Right ventricle myocardium inferior (tissue), 1 donor: ENCODE measurements at places on chromosomes 11 and 22. TPM values are rescaled to one million over a fixed set of nuclear protein-coding genes. Genes with fewer than 3 reads are reported as not detected.

LRFN4 gene
- 24.7 TPM for total RNA-seq

OR10A2 gene
- not detected for total RNA-seq

MS4A6E gene
- total RNA-seq: not detected

MRGPRX4 gene
- total RNA-seq: not detected

HOATZ gene
- not detected for total RNA-seq

HEPN1 gene
- total RNA-seq: not detected

CARNS1 gene
- 14.1 TPM for total RNA-seq

FGF19 gene
- total RNA-seq: not detected

PPP6R3 gene
- total RNA-seq: 83.5 TPM

IL10RA gene
- 7.2 TPM for total RNA-seq

ZNF280B gene
- total RNA-seq: 0.49 TPM

GRCh38 chr11:78607696-78608095, 33.0 kb upstream of the NARS2 start:
- no peak for DNase-seq

- DNase-seq: no peak
These were observed 175.7 kb upstream of the CARD18 start for GRCh38 chr11:105315287-105315686.

- no peak for DNase-seq
These were observed 3.3 kb downstream of the BDNF start for GRCh38 chr11:27696961-27697360.

GRCh38 chr11:107151158-107151557, 132.9 kb upstream of the GUCY1A2 start:
- DNase-seq: no peak

DNA sequence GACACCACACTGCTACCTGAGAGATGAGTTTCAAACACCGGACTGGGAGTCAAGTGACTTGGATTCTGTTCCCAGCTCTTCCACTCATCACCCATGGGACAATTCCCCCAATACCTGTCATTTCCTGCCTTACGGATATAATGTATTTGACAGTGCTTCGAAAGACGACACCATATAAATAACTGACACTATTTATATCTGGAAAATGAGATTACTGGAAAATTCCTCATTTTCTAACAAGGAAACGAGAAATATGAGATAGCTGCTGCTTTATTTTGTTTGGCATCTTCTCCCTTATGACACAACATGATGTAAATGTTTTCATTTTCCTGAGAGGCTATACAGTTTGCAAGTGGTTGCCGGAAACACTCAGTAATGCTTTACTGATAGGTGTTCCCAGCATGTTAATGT, 8.6 kb downstream of the HSCB start:
- DNase-seq: no peak

GRCh38 chr11:3357994-3358676, 20.8 kb downstream of the ZNF195 start:
- no peak for DNase-seq

- no peak for DNase-seq
These were observed 77.4 kb downstream of the TRIM29 start for GRCh38 chr11:120060512-120060911.

GRCh38 chr11:13434247-13435205, 28.5 kb downstream of the BTBD10 start:
- DNase-seq: no peak

- DNase-seq: no peak
These were observed 21.7 kb downstream of the GRAMD4 start for GRCh38 chr22:46641811-46642266.

DNA sequence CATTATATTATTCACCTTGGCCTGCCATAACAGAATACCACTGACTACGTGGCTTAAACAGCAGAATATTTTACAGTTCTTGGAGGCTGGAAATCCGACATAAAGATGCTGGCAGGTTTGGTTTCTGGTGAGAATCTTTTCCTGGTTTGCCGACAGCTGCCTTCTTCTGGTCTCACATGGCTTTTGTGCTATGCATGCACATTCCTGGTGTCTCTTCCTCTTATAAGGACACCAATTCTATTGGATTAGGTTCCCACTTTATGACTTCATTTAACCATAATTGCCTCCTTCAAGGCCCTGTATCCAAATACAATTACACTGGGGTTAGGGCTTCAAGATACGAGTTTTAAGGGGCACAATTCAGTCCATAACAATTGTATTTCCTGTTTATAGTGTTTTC, 17.1 kb downstream of the RNF214 start:
- no peak for DNase-seq

DNA sequence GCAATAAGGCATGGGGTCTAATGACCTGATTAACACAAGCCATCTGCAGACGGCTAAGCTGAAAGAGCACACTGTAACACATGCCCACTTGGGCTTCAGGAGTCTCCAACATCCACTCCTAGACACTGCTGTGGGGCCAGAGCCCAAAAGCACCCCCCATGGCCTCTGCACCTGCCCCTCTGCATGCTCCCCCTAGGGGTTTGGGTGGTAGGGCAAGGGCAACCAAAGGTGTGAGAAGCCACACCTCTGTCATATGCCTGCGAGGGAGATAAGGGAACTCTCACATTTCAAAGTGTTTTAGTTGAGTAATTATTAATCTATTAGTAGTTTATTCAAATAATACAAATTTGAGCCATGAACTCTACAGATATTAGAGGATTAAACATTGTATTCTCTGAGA, 30.8 kb downstream of the CTSC start:
- DNase-seq: no peak

DNA sequence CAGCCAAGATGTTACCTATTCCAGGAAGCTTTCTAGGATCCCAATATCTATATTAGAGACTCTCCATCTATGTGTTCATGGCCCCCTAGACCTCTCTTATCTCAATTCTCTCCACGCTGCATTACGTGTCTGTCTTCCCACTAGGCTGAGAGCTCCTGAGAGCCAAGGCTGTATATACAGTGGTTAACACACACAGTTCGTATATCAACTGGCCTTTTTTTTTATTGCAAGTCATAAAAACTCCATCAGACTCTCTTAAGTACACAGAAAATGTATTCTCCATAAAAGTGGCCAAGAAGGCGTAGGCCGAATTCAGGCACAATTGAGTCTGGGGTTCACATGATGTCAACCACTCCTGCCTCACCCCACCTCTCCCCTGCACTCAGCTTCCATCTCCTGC, 115.9 kb downstream of the TRIM29 start:
- no peak for DNase-seq

GRCh38 chr11:64355078-64355940, 3.7 kb upstream of the RPS6KA4 start:
- DNase-seq: peak; percentile 89

DNA sequence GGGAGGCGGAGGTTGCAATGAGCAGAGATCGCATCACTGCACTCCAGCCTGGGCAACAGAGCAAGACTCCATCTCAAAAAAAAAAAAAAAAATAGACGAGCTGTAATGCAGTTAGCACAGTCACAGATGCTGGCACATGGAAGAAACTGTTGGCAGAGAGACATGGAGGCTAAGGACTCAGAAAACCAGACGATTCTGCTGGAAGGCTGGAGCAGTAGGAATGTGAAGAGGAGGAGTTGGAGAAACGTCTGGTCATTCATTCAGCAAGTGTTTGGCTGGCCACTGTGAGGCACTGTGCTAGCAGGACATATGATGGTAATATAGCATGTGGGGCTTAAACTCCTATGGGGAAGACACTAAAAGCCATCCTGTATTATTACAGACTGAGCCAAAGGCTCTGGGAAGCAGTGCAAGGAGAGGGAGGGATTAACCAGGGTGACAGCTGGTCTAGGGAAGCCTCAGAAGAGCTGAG, 5.0 kb downstream of the UQCR10 start:
- no peak for DNase-seq

- DNase-seq: no peak
These were observed 56.9 kb upstream of the ARFGAP3 start for GRCh38 chr22:42913874-42914510.

- DNase-seq: peak; percentile 73
These were observed 679 bp upstream of the SSH3 start for GRCh38 chr11:67302571-67303131.

DNA sequence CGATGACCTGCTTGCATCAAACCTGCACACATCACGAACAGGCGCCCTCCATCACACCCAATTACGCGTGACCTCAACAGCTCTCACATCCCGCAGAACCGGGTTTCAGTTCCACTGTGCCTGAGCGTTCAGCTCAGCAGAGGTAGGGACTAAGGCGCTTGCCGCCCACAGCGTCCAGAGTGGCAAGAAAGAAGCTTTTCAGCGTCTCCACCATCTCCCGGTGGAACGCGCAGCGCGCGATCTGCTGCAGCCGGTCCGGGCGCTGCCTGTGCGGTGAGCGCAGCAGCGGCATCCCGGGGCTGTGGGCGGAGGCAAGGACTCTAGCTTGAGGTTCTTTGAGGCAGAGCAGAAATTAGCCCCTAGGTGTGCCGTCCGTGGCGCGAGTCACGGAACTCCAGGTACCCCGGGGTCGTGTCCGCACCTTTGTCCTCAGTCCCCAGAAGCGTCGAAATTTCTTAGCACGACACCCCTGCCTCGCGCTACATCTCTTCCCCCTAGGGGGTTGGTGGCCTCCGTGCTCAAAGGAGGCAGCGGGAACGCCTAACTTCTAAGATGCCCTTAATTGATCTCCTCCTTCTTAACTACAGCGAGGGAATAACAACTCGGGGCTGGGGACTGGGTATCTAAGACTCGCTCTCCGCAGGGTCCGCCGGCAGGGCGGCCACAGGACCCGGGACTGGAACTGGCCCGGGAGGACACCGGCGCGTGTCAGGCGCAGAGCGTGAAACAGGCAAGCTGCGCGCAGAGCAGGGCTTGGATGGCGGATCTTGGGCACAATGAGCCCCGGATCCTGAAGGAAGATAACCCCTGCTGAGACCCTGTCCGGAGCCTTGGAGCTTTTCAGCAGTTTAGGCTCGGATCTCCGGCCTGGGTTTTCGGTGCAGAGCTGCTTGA, 1.7 kb upstream of the CALCA start:
- no peak for DNase-seq

DNA sequence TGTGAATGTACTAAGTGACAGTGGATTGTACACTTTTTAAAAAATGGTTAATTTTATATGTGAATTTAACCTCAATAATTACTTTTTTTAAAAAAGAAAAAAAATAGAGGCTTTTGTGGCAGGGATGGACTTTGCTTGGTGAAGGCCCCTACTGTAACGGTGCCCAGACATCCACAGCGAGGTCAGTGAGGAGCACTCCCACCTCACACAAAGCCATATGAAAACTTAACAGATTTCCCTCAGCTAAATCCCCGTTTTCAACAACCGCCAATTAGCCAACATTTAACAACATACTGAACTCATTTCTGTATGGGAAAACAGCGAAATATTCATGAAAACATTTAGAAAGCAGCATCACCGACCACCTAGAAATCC, 642 bp upstream of the C11orf58 start:
- DNase-seq: no peak

DNA sequence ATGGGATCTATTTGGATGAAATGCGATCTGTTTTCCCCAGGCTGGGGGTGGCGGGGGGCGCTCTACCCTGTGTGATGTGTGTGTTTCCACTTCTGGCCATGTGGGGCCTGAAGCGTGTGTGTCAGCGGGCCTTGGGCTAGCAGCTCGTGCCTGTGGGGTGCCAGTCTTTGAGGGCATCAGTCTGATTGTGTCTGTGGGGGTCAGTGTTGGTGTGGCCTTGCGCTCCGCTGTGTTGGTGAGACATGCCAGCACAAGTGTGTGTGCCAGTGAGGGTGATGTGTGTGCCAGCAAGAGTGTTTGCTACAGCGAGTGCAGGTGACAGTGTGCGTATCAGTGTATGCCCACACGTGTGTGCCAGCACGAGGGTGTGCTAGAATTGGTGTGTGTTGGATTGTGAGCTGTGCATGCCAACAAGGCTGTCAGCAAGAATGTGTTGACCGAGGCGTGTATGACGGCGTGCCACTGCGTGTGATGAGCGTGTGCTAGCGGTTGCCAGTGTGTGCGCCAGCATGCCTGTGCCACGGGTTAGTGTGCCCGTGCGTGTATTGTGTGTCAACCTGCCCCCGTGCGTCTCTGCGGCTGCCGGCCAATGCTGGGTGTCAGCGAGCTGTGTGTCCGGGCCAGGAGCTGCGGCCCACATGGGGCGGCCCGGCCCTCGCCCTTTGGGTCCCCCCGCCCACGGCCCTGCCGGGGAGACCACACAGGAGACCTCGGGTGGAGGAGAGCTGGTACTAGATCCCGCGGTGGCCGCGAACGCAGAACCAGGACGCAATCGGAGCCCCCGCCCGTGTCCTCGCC, 519 bp downstream of the ARRB1 start:
- peak; percentile 86 for DNase-seq

DNA sequence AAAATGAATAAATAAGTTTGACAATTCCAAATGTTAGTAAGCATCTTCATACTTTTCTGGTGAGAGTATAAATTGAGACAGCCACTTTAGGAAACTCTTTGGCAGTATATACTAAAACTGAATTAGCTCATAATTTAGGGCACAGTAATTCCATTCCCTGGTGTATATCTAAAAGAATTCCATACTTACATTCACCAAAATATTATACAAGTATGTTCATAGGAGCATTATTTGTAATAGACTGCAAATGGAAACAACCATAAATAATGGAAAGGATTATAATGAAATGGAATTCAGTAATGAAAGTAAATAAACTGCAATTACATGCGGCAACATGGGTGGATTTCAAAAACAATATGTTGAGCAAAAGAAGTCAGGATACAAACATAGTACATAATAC, 315.8 kb upstream of the LRRC4C start:
- no peak for DNase-seq

DNA sequence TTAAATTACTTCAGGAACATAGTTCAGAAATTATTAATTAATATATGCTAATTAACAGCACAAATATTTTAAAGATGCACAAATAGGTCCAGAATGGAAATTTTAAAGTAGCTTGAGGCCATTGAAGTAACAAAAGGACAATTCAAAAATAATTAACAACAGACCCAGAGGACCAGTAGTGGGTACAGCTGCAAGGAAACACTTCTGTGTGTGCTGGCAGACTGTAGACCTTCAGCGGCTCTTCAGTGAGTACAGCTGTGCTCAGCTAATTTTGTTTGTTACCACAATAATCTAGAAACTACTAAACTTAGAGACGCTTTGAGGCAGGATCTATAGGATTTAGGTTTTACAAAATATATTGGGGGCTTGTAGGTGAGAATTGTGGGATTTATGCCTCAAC, 103.8 kb downstream of the GRIA4 start:
- DNase-seq: no peak
